ENCODE measurements at places on chromosomes 7 and 10.

- DNase-seq = no peak
Measured at GRCh38 chr7:71613313-71613712, 481.4 kb downstream of the GALNT17 start.

- DNase-seq = no peak
Measured at GRCh38 chr10:16995867-16996529, 133.6 kb downstream of the CUBN start.

- no peak for DNase-seq
Measured at GRCh38 chr10:45491061-45491460, 117.0 kb downstream of the ALOX5 start.

DNA sequence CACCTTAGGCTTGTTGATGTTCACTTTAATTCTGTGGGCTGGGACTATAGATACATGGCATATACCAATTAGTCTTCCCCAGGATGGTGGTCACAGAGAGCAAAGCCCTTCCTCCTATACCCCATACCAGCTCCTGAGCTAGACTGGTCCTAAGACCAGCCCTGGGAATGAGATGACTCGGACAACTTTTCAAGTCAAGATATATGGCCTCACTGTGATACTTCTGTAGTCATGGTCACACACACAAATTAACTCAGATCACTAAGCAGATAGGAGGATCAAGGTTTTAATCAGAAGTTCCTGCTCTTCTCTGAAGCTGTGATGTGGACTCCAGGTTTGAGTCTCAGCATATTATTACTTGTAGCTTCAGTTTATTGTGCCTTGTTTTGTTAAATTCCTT, 53.1 kb downstream of the SLK start:
- DNase-seq = no peak

DNA sequence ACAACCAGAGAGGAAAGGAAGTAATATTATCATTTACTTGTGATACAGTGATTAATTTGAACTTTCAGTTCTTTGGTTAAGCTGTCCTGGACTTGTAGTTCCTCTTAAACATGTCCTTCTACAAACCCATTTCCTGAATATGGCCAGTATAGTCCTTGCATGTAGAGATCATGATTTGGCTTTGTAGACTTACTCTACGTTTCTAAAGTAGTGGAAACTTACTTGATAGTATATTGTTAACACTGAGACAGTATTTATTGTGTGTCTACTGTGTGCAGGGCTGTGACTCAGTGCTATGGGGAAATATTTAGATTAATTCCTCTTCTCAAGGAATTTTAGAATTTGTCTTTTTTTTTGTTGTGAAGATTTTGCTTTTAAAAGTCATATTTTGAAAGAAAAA, 109.5 kb downstream of the NRF1 start:
- DNase-seq = no peak

DNA sequence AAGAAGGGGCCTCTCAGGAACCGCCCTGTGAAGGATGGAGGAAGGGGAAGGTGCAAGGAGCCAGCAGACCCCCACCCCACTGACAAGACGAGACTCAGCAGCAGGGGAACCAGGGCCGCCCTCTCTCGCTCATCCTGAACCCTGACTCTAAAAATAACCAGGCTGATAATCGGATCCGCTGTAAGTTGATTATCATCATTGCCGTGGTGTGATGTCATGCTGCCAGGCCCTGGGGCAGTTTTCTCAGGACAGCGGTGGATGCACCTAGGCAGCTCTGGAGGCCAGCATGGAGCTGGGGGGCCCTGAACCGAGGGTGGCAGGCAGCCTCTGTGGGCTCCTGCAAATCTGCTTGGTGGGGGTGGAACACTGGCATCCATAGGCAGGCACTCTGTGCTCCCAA, 7.9 kb downstream of the RET start:
- DNase-seq = no peak

GRCh38 chr10:119416855-119417254, 125.7 kb downstream of the RGS10 start:
- peak; percentile 48 for DNase-seq

DNA sequence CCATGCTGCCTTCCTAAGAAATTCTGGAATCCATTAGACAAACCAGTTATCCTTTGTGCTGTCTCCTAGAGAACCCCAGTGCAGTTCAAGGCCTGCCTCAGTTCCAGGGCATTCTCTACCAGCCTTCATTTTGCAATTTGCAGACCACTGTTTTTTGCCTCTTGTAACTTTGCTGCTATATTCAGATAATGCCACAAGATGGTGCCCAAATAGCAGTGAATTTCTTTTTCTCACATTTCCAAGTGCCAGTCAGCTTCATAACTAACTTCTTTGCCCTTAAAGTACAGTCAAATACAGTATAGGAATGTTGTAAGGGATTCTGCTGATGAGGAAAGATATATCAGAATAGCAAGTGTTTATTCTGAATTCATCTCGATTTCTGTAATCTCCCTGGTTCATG, 25.2 kb downstream of the LOXL4 start:
- no peak for DNase-seq

- DNase-seq = no peak
Measured at GRCh38 chr7:122622682-122623081, 76.2 kb downstream of the RNF133 start.

DNA sequence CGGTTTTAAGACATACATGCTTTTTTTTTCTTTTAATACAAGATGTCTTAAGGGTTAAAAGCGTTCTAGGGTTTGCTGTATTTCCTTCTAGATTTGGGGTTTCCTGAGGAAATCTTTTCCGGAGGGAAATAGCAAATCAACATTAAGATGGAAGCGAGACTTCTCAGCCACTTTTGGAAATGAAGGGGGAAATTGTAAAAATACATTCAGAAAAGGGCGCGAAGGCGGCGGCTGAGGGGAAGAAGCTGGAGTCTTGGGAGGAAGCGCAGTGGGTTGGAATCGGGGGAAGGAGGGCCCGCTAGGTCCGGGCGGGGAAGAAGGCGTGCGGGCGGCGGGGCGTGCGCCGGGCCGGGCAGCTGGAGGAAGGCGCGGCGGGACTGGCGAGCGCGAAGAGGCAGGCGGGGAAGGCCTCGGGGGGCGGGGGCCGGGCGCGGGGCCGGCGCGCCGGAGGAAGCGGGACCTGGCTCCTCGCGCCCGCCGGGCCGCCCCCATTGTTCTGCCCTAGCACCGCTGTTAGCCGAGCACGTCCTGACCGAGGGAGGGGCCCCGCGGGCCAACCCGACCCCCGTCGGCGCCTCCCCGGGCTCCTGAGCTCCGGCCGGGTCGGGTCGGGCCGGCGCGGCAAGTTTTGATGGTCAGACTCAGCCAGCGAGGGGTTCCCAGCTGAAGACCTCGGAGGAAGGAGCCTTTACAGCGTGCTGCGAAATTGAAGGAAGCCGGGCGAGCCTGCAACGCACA, 1.5 kb upstream of the SKIDA1 start:
- peak; percentile 47 for DNase-seq

DNA sequence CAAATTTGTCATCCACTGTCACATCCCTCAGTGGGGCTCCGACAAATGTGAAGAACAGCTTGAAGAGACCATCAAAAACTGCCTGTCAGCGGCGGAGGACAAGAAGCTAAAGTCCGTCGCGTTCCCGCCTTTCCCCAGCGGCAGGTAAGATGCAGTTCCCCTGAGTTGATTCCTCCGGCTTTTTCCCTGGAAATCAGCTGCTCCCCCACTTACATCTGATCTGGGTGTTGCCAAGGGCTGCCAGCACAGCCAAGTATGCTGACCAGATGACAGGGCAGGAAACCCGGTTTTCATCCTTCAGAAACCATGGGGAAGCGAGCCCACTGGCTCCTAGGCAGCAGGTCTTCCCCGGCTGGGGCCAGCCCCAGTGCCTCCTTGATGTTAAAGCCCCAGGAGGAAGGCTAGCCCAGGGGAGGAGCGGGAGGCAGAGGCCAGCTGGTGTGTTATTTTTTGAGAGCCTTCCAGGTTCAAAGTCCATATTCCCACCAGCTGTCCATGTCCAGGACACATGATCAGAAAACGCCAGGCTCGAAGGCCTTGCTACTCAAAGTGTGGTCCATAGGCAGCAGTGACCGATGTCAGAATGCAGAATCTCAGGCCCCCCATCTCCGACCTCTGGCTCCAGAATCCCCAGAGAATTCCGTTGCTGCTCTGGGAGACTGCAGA, 23.4 kb downstream of the AIFM2 start:
- no peak for DNase-seq

- no peak for DNase-seq
Measured at GRCh38 chr10:73584737-73585136, 6.4 kb downstream of the USP54 start.

DNA sequence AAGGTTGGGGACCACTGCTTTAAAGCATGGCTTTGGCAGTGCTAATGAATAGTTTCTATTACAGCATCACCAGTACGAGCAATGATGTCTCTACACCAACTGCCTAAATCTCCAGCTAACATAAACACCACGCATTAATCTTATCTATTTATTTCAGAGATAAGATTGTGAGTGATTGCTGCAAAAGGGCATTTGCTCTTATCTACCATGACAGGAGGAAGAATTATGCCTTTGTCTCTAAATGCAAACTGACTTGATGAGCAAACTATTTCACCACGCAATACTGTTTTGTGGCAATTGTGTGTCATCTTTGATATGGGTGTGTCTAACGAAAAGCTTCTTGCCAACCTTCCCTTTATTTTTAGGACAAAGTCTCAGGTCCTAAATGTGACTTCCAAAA, 684.9 kb downstream of the SORCS1 start:
- DNase-seq = no peak

DNA sequence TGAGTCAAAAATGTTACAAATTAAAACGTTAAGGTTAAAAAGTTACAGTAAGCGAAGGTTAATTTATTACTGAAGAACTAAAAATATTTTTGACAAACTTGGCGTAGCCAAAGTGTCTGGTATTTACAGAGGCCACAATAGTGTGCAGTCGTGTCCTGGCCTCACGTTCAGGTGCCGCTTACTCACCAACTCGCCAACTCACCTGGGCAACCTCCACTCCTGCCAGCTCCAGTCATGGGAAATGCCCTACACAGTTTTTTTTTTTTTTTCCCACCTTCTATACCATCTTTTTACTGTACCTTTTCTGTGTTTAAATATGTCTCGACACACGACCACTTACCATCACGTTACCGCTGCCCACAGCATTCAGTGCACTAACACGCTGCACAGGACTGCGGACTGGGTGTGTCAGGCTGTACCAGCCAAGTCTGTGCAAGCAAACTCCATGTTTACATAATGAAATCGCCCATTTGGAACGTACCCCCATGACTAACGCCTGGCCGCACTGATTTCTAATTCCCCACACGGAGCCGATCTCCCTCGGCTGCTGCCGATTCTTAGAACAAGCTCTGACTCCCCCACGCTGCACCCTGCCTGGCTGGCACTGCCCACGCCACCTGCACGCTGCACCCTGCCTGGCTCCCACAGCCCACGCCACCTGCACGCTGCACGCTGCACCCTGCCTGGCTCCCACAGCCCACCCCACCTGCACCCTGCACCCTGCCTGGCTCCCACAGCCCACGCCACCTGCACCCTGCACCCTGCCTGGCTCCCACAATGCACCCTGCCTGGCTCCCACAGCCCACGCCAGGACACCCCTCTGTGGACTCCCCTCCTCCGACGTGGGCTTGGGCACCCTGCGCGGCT, 203.1 kb downstream of the ZMYND11 start:
- DNase-seq = no peak

DNA sequence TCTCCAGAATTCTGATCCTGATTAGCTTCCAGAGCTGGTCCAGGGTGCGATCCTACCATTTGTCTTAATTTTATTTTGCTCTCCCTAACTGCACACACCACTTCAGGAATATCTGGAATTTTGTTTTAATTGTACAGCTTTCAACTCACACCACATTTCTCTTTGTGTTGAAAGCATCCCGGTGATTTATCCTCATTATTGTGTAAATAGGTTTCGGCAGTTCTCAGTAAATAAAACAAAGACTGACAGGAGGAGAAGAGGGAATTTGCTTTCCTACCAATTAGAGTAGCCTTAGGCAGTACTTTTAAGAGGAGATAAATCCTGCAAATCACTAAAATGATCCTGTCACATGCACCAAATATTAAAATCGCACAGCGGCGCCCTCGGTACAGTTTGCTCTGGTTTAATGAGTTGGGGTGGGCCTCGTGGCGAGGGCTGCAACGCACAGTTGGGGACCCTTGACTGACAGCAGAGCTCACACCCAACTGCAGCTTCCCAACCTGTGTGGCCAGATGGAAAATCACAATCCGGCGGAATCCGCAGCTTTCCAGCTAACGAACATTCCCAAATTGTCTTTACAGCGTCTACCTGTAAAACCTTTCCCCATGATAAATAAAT, 62.6 kb downstream of the EBF3 start:
- DNase-seq = no peak

- DNase-seq = no peak
Measured at GRCh38 chr10:44723082-44723481, 188.1 kb upstream of the TMEM72 start.

DNA sequence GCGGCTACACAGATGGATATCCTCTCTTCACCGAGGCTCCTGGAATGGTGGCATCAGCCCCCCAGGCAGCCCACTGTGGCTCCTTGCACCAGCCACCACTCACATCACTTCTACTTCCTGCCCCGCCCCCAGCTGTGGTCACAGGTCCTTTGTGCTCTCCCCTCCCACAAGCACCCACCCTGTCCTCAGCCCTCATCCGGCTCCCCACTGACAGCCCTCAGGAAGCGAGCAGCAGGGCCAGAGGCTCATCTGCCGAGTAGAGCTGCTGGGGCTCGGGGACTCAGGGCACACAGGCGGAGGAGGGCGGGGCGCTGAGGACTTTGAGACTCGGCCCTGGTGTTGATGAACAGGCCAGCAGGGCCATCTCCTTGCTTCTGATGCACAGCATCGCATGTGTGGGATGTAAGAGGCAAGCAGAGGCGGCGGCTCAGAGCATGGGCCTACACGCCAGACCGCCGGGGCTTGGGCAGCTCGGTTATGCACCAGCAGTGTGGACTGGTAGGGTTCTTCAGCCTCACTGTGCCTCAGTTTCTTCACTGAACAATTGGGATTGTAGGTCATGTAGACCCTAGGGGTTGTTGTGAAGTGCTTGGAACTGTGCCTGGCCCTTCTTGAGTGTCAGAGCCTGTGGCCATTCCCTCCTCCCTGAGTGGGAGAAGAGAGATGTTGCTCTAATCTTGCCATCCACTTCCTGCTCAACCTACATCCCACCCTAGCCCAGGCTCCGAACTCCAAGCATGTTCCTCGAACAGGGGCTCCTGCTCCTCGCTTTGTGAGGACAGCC, at the start of gene PRF1:
TSS of gene PRF1 (minus strand) at position 77 of the 784 bp plus-strand sequence. CDS start 1,839 bp downstream, outside the sequence.
- peak; percentile 48 for DNase-seq

GRCh38 chr10:5467634-5468255, 31.6 kb downstream of the CALML5 start:
- DNase-seq = no peak

Data from activated T-helper 9 cell treated with anti-CD3 and anti-CD28 coated beads, Interleukin-2, amount 50 U/mL, for 16 hours (primary cell).